Non-pigmented ciliary epithelial cell (primary cell): ENCODE measurements at places on chromosomes 1 and 21.

- DNase-seq = no peak
Observed at GRCh38 chr1:234478152-234478480, 863 bp downstream of the TARBP1 start.

DNA sequence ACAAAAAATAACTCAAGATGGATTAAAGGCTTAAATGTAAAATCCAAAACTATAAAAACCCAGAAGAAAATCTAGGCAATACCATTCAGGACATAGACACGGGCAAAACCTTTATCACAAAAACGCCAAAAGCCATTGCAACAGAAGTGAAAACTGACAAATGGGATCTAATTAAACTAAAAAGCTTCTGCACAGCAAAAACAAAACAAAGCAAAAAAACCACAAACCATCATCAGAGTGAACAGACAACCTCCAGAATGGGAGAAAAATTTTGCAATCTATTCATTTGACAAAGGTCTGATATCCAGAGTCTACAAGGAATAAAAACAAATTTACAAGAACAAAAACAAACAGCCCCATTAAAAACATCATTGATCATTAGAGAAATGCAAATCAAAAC lies 4.5 kb upstream of the PGBD2 start:
- no peak for DNase-seq

- DNase-seq = no peak
Observed at GRCh38 chr1:29478879-29479278, 242.6 kb downstream of the PTPRU start.

DNA sequence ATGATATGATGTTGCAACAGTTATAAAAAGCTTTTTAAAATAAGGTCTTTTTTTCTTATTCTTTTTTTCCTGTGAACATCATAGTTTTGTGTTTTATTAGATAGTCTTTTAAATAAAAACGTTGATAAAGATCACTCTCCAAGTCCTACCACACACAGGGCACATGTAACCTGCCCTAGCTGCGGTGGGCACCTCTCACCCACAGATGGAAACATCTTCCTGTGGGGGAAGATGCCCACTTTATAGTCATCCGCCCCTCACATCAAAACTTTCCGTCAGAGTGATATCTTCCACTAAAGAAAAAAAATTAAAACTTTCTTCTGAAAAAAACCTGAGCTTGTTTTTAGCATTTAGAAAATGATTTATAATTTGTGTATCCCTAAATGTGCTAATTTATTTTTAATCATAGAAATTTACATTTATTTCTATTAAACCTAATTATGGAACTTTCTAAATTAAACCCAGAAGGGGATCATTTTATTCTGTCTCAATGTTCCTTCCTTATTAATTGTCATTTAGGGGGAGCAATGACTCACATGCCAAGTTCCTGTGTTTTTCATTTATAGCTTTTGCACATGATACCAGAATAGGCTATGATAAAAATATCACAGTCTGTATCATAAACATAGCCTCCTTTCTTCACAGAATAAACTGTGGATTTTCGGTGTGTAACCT lies 24.7 kb downstream of the TNFRSF9 start:
- DNase-seq = no peak

GRCh38 chr1:214228976-214229375 lies 52.0 kb upstream of the SMYD2 start:
- no peak for DNase-seq

GRCh38 chr1:217524787-217525520 lies 105.9 kb downstream of the GPATCH2 start:
- no peak for DNase-seq

GRCh38 chr21:46061518-46061917 lies 36.4 kb upstream of the COL6A2 start:
- no peak for DNase-seq

- peak; percentile 62 for DNase-seq
Observed at GRCh38 chr1:67339623-67340343, 32.1 kb downstream of the IL12RB2 start.

DNA sequence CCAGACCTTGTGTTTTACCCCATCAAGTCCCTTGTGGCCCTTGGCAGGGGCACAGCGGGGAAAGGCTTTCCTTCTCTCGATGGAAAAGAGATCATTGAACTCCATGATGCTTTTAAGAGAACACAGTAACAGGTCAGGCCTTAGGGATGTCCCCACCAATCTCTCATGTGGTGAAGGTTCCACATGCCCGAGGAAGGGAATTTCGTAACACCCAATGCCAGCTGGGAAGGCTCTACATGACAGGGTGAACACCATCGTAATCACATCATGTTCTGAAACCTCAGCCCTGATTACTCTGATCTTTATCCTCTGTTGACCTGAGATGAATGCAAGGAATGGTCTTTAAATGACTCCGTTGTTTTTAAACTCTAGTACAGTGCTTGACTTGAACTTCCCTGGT lies 105.5 kb upstream of the SPAG17 start:
- DNase-seq = no peak

DNA sequence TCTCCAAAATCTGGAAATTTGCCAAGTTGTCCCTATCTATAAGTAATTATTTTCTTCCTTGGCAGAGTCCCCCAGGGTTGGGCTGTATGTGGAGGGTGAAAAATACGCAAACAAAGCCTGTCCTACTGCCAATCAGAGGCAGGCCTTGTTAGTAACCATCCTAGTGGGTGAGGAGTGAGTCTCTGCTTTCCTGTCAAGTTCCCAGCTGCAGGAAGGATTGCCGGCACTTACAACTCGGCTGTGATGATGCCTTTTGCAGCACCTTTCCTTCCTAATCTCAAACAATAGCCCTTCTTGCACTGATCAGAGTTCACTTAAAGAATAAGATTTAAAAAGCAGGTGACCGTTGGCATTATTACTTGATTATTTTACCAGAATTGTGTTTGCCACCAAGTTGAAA lies 31.3 kb upstream of the FGGY start:
- no peak for DNase-seq

GRCh38 chr1:3772715-3773571 lies at the start of gene SMIM1:
Gene SMIM1, plus strand, starts transcription at chr1:3772749. Its CDS starts 2,625 bp downstream, at chr1:3775374.
- DNase-seq = no peak

DNA sequence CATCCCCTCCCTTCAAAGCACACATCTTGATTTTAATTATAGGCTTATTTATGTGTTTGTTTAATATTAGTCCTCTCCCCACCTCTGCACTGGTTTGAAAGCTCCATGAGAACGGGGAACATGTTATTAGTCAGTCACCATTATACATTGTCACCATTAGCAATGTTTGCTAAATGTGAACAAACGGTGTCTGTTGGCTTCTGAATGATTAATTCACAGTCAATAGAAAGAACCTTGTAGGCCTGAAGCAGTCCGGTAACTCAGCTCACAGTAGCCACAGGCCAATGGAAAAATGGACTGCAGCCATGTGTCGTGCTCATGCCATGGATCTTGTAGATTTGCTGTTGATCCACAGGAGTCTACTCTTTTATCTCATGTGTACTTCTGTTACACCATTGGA lies 49.7 kb upstream of the NHLH2 start:
- DNase-seq = no peak

- DNase-seq = no peak
Observed at GRCh38 chr1:17168091-17168876, 36.6 kb upstream of the PADI1 start.

DNA sequence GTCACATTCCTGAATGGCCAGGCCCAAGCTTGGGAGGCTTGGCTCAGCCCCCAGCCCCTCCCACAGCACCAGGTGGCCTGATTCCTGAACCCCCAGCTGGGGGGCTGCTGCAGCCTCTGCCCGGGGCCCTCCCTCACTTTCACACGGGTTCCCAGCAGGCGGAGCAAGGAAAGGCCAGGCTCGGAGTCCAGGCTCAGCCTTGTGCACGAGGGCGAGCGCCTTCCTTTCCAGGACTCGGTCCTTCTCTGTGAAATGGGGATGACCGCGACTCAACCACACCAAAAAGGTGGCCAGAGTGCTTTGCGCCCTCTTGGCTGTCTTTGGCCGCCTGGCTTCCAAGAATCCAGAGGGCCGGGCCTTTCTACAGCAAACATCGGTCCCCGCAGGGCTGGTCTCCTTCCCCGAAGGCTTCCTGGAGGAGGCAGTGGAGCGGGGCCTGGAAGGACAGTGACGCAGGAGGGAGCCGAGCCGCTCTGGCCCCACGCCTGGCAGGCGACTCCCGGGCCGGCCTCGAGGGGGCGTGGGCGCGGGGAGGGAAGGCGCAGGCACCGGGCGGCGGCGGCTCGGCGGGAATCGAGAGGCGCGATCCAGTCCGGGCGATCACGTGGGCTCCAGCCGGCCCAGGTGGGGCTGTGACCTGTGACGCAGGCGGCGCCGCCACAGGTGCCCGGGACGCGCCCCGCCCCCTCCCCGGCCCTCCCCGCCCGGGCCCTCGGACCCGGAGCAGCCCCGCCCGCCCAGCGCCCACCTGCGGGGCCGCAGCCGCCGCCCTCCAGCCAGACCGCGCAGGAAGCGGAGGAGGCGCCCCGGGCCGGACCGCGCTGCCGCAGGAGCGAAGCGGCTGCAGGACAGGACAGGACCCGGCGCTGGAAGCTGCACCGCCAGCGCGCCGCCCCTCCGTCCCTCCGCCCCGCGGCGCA lies at the start of gene ARHGEF16:
Gene ARHGEF16, plus strand, starts transcription at position 775 of the 920 bp plus-strand sequence. CDS start 8,420 bp downstream, outside the sequence.
- no peak for DNase-seq

DNA sequence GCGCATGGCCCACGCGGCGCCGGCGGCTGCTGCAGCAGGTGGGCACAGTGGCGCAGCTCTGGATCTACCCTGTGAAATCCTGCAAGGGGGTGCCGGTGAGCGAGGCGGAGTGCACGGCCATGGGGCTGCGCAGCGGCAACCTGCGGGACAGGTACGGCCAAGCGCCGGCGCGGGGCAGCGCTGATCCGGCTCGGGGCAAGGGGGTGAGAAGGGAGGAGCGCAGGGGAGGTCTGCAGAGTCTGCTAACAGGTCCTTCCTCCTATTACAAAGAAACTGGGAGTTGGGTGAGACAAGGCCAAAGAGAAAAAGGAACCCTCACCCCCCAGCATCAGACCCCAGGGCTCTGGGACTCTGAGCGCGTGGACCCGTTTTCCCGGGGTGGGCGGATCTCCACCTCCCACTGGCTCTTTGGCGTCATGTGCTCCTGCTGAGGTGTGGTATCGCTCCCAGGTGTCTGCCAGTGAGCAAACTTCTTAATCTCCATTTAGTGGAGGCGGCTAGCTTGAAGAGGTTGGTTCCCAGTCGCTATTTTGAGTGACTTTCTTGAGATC lies 431 bp downstream of the MTARC1 start:
- DNase-seq = no peak

DNA sequence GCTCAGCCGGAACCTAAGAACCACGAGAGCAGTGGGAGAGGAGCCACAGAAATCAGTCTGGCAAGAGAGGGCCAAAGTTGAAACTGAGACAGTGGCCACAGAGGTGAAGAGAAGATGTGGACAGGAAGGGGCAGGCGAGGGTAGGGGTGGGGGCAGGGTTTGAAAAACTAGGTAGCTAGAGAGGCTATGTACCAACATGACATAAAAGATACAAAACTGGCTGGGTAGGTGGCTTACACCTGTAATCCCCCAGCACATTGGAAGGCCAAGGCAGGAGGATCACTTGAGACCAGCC lies 28.4 kb upstream of the TIAM1 start:
- DNase-seq = no peak
